MV-4-11 (cell line): ENCODE measurements at places on chromosomes 16 and 17.

DNA sequence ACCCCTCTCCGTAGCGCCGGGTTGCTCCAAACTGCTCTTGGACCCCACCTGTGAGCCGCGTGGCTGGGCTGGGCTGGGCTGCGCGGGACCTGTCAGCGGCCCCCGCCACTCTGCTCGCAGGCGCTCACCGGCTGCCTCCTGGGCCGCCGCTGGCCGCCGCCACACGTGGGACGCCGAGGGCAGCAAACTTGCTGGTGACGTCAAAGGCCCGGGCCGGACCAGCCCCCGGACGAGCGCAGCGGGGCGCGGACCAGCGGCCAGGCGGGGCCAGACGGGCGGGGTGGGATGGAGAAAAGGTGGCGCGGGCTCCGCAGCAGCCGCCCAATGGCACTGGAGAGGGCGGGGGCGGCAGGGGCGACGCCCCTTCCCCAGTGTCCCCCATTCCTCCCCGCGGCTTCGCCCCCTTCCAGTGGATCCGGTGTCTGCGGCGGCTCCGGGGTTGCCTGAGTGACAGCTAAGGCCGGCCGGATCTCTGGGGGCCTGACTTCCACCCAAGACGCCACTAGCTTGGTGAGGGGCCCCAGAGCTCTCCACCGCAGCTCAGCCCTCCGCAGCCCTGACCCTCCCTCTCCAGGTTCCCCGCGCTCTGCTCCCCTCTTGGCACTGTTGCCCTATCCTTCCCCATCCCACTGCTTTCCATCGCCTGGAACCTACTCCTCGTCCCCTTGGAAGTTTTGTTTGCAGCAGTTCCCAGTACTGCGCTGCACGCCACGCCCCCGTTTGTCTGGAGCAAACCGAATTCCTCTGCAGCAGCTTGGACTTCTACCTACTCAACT is at the start of gene HS3ST3A1:
HS3ST3A1 (minus strand) TSS at position 154 of the 776 bp plus-strand sequence. CDS start 800 bp downstream, outside the sequence.
- DNase-seq = no peak

- no peak for DNase-seq
Observed at GRCh38 chr17:49914664-49915063, 54.3 kb upstream of the DLX4 start.

- DNase-seq = peak; percentile 7
Observed at GRCh38 chr16:82639666-82640336, 13.0 kb downstream of the CDH13 start.

GRCh38 chr16:81657781-81658180 is 121.3 kb upstream of the PLCG2 start:
- DNase-seq = no peak

DNA sequence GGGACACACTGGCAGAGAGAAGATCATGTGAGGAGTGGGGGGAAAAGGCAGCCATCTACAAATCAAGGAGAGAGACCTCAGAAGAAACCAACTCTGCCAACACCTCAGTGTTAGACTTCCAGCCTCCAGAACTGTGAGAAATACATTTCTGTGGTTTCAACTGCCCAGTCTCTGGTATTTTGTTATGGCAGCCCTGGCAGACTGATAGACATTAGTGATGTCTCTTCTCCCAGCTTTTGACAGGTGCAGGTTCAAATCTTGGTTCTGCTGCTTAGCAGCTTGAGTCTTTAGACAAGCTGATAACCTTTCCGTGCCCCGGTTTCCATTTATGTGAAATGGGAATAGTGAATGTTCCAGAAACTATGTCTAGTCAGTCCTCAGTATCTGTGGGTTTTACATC is 199.5 kb downstream of the SNX29 start:
- no peak for DNase-seq

DNA sequence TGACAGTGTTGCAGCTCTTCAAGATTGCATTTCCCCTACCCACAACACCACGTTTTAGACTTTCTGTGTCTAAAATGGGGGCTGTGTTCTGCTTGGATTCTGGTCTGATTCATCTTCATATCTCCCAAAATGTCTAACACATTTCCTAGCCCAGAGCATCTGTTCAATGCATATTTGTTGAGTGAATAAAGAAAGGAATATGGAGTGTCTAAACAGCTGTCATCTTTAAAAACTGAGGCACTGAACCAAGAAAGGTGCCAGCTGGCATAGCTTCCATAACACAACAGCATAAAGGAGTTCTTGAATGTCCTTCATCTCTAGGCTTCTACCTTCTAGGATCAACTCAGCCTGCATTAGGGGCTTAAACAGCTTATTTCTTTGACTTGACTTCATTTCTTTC is 67.4 kb downstream of the CDH11 start:
- no peak for DNase-seq

DNA sequence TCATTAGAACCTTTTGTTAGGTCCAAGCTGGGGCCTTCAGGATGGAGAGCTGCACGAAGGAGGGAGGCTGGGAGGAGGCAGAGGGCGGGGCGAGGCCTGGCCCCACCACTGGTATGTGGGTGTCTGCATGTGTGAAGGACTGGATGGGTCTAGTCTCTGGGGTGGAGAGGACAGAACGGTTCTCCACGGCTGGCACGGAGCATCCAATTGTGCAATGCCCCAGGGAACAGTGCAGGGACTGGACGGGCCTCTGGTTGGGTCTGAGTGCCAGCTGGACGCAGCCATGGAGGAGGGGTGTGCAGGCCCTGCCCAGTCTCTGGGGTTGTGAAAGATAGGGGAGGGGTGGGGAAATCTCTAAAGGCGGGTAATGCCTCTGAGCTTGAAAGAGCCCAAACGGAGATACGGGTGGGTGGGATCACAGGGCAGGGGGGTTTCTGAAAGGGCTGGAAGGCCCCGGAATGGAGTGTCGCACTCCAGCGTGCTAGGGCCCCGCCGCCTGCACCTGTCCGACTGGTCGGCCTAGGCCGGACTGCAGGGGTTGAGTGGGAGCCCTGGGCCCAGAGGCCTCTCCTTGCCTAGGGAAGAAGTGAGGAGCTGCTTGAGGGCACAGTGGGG is 1.6 kb downstream of the PPL start:
- DNase-seq = peak; percentile 24

DNA sequence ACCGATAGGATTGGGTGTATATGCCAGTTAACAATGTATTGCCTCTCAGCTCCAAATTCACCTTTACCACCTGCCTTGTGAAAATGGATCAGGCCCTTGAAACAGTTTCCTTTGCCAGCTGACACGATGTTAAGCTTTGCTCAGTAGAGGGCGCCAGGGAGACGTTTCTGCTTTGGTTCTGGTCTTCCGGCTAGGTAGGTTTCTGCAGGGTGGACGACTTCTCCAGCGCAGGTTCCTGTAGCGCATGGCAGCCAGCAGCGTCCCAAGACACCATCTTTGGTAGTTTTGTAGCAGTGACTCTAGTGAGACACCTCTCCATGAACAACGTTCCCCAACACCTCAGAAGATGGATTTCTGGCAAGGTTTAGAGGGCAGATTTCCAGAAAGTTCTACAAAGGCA is 24.0 kb downstream of the SYCE1L start:
- DNase-seq = no peak

DNA sequence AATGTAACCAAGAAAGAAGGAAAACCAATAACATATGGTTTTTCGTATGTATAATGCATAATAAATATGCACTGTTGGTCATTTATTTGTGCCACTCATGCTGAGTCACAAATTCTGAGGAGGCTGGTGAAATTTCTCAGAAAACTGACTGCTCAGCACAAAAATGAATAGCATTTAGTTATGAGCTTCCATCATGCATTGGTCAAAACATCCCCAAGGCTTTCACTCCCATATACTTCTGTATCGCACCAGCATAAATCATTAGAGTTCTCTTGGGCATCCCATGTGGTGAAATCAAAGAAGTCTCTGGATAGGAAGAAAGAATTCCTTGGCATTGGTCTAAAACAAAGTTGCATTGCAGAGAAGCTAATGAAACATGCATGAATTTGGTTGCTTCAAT is 785.6 kb upstream of the CDH8 start:
- DNase-seq = no peak

DNA sequence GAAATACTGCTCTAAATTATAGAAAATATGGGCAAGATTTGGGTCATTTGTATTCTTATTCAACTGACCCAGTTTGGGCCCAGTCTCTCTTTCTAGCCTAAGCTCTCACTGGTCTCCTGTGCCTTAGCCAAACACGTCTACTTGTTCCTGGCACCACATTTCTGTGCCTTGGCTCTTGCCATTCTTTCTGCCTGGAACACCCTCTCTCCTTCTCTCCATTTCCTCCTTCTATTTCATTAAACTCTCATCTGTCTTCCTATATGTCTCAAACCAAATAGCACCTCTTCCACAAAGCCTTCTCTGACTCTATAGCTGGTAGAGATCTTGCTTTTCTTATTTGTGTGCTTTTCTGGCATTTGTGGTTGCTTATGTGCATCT is 37.7 kb upstream of the NUFIP2 start:
- DNase-seq = no peak

GRCh38 chr16:81610144-81610842 is 165.7 kb downstream of the CMIP start:
- peak; percentile 24 for DNase-seq

DNA sequence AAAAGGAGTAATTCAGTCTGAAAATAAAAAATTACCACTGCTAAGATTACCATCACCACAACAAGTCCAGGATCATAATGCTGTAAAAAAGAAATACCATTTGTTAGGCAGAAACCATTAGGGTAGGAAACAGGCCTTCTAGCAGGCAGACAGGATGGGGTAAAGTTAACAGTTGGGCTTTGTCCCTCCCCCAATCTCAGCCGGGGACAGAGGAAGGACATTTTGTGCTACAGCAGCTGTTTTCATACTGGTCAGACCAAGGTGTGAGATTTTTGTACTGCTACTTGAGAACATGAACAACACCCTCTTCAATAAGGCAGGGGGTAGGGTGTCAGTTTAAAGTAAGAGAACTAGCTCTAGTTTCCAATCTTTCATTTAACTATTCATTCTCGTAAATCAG is 49.2 kb upstream of the ITGA2B start:
- DNase-seq = no peak

- no peak for DNase-seq
Observed at GRCh38 chr17:81465910-81466309, 46.7 kb downstream of the ACTG1 start.

GRCh38 chr16:84513666-84514065 is 9.2 kb upstream of the MEAK7 start:
- DNase-seq = no peak

- peak; percentile 57 for DNase-seq
Observed at GRCh38 chr17:44345454-44346026, 438 bp downstream of the GRN start.

GRCh38 chr17:3888343-3889171 is 4.3 kb downstream of the CAMKK1 start:
- DNase-seq = peak; percentile 6

DNA sequence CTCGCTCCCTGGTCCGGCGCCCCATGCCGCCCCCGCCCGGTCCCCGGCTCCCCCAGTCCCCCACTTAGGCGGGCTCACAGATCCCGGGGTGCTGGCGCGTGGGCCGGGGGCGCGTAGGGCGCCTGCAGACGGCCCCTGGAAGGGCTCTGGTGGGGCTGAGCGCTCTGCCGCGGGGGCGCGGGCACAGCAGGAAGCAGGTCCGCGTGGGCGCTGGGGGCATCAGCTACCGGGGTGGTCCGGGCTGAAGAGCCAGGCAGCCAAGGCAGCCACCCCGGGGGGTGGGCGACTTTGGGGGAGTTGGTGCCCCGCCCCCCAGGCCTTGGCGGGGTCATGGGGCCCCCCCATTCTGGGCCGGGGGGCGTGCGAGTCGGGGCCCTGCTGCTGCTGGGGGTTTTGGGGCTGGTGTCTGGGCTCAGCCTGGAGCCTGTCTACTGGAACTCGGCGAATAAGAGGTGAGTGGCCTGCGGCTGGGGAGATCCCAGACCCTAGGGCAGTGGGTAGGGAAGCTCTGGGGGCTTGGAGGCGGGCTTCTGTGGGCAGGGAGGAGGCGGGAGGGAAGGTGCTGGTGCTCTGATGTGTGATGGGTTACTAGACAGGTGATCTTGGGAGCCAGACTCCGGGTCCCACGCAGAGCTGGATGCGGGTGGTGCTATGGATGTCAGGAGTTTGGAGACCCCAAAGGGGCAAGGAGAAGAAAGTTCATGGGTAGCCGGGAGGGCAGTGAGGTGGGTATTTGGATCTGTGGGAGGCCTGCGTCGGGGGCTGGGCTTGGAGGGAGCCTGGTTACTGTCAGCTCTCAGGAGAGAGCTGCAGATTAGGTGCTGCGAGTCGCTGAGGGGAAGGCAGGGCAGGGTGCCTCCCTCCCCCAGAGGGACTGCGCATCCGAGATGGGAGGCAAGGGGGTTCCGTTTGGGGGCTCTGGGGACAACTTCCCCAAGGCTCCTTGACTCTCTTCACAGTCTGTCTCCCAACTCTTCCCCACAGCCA is 560 bp downstream of the EFNB3 start:
- no peak for DNase-seq

GRCh38 chr16:929227-930073 is 41.3 kb downstream of the LMF1 start:
- DNase-seq = no peak

DNA sequence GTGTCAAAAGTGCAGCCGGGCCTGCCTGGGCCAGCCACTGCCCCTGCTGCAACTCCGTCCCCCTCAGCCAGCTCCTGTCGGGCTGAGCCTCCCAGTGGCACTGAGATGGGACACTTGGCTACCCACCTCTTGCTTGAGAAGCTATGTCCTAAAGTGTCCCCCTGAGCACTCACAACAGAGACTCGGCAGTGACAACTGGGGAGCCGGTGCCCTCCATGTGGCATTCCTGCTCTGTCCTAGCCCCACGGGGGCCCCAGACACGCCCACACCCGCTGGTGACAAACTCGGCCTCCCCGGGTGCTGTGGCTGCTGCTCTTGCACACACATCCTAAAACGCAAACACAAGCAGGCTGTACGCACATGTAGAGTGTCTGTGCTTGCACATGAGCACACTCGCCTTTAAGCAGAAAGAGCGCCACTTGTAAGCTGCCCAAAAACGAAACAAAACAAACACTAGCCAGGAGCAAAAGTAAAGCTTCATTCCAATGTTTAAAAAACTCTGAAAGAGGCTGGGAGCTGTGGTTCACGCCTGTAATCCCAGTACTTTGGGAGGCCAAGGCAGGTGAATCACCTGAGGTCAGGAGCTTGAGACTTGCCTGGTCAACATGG is 253.9 kb downstream of the RBFOX3 start:
- DNase-seq = no peak

DNA sequence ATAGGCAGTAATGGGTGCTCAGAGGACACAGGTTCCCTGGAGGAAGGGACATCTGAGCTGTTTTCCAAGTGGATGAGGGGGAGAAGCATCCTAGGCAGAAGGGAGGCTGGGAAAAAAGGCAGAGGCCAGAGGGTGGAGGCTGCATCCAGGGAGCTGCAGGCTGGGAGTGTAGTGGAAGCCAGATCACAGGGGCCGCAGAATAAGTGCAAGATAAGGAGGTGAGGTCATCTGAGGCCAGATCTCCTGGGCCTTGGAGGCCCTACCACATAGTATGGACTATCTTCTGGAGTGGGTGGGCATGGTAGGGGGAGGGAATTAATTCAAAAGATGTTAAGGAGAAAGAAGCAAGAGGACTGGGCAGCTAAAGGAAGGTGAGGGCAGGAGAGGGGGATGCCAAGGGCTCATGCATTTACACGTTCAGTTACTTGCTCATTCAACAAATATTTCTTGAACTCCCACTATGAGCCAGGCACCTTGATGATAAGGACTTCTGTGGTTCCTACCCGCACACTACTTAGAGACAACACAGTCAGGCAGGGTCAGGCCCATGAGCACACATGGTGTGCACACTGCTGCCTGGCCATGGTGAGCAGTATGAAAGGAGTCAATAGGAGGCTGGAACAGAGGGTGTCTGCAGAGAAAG is 2.4 kb upstream of the RIPOR1 start:
- no peak for DNase-seq
